Activated T-cell treated with anti-CD3 and anti-CD28 coated beads, Interleukin-2, amount 50 U/mL, for 4 hours (primary cell): ENCODE measurements at places on chromosomes 11 and 22. TPM values are rescaled to one million over a fixed set of nuclear protein-coding genes. Genes with fewer than 3 reads are reported as not detected.

DNA sequence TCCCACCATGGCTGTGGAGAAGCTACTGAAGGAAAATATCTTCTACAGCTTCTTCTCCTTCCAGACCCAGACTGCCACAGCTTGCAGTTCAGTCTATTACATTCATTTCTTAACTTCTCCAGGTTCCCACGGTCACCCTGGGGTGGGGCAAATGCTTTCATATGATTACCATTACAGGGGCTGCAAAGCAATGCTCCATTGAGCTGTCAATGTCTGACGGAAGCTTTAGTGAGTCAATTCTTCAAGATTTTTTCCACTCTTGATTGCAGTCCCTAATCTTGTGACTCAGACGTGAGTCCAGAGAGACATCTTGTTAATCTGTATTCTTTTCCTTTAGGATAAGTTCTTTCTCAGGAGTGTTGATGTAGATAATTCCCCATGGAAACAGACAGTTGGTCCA lies 233.4 kb upstream of the DDI1 start:
- no peak for DNase-seq

- no peak for DNase-seq
Observed at GRCh38 chr11:120695426-120695825, 183.9 kb downstream of the GRIK4 start.

- no peak for DNase-seq
Observed at GRCh38 chr11:126361400-126361799, 5.9 kb downstream of the ST3GAL4 start.

- no peak for DNase-seq
Observed at GRCh38 chr11:111542606-111543275, 2.2 kb downstream of the LAYN start.

Gene MRGPRF
- total RNA-seq: 0.18 TPM

DNA sequence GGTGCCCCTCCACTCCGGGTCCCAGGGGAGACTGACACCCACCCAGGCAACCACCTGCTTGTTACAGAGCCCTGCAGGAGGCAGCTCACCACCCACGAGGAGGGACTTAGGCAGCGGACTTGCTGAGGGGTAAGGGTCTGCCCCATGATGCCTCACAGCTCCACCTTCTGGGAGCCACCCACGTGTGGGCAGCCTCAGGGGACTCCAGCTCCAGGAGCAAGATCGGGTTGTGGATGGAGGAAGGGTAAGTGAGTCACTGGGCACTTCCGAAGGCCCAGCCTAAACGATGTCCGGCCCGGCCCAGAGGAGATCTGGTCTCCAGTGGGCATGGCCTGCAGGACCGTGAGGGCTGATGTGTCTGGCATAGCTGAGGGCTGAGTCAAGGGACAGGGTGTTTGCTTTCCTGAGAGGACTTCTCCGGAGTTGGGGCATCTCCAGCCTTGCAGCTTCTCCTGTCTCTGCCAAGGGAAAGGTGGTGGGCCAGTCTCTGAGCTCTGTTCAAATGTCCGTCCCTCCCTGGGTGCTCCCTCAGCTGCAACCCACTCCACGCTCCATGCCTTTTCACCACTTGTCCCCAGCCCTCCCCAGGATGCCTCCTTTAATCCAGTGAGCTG lies 32.3 kb upstream of the P2RY2 start:
- DNase-seq: no peak

GRCh38 chr11:62013537-62014476 lies 46.4 kb upstream of the FTH1 start:
- DNase-seq: no peak

Gene ART1
- total RNA-seq: not detected

DNA sequence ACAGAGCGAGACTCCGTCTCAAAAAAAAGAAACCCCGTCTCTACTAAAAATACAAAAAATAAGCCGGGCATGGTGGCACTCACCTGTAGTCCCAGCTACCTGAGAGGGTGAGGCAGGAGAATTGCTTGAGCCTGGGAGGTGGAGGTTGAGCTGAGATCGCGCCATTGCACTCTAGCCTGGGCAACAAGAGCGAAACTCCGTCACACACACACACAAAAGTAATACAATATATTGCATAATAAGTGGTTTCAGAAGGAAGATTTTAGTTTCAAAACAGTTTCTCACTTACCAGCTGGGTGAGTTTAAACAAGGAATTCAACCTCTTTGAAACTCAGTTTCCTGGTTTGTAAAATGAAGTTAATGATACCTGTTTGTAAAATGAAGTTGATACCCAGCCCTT lies 32.7 kb upstream of the HTR3A start:
- DNase-seq: no peak

DNA sequence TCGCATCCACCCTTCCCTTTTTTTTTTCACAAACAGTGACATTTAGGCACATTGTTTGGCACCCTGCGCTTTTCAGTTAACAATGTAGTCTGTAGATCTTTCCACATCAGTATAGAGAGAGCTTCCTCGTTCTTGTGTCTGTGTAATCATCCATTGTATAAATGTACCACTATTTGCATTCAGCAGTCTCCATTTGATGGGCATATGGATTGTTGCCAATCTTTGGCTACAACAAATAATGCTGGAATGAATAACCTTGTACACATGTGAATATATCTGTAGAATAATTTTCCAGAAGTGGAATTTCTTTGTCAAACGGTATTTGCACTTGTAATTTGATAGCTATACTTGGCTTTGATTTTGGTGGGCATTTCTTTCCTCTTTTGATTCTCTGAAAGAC lies 17.1 kb downstream of the MPEG1 start:
- no peak for DNase-seq

- no peak for DNase-seq
Observed at GRCh38 chr22:44218071-44218470, 37.3 kb downstream of the PARVG start.

GRCh38 chr11:69390561-69390960 lies 90.9 kb upstream of the LINC01488 start:
- no peak for DNase-seq

DNA sequence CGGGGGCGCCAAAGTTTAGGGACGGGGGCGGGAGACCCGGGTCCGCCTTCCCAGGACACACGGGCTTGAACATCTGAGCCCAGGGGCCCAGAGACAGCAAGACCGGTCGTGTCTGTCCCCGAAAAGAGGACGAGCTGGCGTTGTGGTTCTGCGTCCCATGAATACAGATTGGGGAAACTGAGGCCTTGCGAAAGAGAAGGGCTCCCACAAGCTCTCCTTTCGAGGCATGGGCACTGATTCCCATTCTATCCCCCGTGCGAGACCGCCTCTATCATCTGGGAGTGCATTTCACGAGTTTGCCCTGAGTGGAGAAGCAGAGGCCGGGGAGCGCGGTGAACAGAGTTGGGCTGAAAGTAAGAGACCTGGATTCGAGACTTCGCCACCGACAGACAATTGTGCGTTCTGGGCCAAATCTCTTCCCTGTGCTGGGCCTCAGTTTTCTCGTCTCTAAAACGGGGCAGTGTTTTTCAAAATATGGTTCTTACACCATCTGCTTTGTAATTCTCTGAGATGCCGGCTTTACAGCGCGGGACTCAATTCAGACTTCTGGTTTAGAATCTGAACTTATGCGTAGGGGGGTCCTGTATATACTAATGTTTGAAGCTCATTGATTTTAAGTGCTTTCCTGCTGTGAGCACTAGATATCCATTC lies 471 bp downstream of the RNF185 start:
- DNase-seq: no peak

Gene PTPRCAP
- total RNA-seq: 108 TPM

DNA sequence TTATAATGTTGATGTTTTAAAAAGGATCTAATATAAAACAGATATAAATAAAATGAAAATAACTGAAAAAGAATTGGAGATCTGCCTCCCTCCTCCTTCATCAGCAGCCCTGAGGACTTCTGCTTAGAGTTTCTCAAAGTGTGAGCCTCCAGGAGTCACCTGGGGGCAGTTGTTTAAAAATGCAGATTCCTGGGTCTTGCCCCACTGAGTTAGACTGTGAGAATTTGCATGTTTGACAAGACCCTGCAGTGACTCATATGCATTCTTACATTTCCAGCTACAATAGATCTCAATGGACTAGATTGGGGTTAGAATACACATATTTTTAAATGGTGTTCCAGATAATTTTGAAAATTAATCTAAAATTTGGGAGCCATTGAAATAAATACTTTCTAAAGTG lies 798 bp upstream of the OOSP3 start:
- no peak for DNase-seq

Gene SLC22A9
- not detected for total RNA-seq

DNA sequence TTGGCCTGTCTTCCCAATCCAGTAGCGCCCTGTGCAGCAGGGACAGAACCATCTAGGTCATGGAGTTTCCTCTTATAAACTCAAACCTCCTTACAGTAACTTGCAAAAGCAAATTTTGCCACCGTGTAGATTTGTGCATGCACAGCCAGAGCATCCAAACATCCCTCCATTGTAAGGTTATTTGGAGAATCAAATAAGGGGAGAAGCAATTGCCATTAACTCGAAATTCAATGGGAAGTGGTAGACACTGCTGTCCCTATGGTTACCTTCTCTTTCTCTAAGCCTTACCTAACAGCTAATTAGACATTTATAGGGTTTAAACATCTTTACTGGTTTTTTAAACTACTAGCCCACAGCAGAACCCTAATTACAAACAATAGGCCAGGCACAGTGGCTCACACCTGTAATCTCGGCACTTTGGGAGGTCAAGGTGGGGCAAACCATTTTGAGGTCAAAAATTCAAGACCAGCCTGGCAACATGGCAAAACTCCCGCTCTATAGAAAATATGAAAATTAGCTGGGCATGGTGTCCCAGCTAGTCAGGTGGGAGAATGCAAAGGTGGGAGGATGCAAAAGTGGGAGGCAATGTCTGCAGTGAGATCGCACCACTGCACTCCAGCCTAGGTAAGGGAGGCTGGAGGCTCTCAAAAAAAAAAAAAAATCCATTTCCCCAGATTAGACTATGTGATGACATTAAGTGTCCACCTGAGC lies 6.6 kb downstream of the HSPA8 start:
- no peak for DNase-seq

DNA sequence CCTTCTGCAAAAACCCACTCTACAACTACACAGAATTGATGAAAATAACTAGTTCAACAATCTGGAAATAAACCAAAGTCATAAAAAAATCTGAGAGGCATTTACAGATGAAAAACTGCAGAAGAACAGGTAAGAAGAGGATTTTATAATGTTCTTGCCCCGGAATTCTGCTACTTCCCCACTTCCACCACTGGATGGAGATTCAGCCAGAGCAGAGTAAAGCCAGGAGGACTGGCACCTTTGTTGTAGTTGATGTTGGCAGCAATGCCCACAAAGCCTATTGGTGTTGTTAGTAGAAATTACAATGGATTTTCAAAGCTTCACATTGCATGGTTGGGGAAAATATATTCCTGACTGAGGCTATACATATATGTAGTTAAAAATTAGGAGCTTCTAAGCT lies 640.2 kb downstream of the LRRC4C start:
- DNase-seq: no peak

Gene RFPL3
- total RNA-seq: not detected

- no peak for DNase-seq
Observed at GRCh38 chr11:1073261-1073724, 1.4 kb upstream of the MUC2 start.

GRCh38 chr11:66192181-66192863 lies 76.1 kb upstream of the RAB1B start:
- DNase-seq: no peak

DNA sequence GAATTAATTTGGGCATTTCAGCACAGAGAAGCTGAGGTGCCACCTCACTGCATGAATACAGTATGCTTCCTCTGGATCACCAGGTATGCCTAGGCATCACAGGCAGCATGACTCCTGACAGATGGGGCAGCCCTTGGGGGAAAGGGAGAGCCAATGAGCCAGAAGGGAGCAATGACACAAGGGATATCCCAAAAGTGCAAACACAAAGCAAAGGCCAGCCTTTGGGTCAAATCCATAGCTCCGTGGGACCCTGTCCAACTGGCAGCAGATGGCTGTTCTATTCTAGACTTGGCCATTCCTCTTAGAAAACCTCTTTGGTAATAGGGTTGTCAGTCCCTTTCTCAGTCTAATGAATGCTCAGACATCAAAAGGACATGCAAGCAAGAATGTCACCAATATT lies 73.3 kb downstream of the SERGEF start:
- DNase-seq: no peak

- DNase-seq: no peak
Observed at GRCh38 chr11:59963733-59964132, at the start of gene OOSP4A. TSS of gene OOSP4A (plus strand) at chr11:59964033. CDS start at chr11:59964033, 0 bp downstream.
